ENCODE measurements at places on chromosomes 1 and 21.

- no peak for DNase-seq
Measured at GRCh38 chr1:232334811-232335210, 295.1 kb downstream of the SIPA1L2 start.

DNA sequence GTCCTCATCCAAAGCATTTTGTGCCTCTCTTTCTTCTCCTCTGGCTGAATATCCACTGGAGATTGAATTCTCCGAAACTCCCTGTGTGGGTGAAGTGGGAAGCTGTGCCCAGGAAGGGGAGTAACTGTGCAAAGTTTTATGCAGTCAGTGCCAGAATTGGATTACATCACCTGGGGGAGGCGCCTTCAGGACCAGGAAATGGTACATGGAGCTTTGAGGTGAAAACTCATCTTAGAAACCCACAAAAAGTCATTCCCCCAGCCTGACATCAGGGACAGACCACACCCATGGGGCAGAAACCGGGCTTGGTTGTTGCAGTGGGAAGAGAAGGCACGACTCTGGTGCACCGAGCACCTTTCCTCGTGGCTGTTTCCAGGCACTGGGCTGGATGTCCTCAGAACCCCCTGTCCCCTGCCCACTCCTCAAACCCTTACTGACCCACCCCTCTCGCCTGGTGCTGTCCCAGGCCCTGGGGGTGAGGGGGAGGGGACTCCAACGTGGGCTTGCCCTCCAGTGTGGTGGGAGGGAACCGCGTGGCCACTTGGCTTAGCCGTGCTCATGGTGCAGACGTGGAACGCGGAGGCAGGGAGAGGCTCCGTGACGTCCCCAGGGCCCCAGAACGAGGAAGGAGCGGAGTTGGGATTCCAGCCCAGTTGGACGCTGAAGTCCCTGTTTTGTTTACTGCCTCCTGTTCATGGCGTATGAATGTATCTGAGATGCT is 15.7 kb downstream of the TFF3 start:
- no peak for DNase-seq

GRCh38 chr1:78286686-78287085 is 204.1 kb upstream of the PTGFR start:
- no peak for DNase-seq

DNA sequence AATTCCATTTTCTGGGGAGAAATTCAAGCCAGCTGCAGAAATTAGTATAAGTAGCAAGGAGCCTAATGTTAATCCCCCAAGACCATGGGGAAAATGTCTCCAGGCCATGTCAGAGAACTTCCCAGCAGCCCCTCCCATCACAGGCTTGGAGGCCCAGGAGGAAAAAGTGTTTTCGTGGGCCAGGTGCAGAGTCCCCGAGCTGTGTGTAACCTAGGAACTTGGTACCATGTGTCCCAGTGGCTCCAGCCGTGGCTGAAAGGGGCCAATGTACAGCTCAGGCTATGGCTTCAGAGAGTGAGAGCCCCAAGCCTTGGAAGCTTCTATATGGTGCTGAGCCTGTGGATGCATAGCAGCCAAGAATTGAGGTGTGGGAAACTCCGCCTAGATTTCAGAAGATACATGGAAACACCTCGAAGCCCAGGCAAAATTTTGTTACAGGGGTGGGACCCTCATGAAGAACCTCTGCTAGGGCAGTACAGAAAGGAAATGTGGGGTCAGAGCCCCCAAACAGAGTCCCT is 286.3 kb downstream of the MATN1 start:
- no peak for DNase-seq

DNA sequence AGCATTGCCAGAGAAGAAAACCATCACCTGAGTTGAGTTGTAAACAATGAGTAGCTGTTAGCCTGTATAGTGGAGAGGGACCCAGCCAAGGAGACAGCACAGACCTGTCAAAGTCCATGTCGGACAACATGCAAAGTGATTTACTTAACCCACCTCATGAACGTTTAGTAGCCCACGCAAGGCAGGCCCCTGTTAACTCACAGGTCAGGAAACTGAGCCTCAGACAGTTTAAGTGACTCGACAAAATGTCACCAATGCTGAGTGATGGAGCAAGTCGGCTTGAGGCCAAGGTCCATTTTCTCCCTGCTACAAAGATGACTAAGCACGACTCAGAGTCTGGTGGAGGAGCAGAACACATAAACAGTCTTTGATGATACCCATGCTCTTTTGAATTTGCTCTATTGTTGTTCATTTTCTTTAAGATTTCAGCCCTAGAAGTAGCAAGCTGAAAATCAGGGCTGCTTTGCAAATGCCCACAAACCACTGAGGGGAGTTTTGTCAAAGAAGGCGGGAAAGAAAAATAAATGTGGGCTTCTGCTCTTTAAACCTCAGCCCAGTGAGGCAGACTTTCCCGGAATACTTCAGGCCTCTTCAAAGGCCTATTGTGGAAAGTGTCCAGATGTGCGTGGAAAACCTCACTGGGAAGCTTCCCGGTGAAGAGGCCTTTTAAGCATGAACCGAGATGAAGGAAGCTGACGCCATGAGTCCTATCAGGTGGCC is 83.8 kb upstream of the HOOK1 start:
- DNase-seq = no peak

Measured in NCI-H146 (cell line).